ENCODE measurements at places on chromosomes 6 and 20.

DNA sequence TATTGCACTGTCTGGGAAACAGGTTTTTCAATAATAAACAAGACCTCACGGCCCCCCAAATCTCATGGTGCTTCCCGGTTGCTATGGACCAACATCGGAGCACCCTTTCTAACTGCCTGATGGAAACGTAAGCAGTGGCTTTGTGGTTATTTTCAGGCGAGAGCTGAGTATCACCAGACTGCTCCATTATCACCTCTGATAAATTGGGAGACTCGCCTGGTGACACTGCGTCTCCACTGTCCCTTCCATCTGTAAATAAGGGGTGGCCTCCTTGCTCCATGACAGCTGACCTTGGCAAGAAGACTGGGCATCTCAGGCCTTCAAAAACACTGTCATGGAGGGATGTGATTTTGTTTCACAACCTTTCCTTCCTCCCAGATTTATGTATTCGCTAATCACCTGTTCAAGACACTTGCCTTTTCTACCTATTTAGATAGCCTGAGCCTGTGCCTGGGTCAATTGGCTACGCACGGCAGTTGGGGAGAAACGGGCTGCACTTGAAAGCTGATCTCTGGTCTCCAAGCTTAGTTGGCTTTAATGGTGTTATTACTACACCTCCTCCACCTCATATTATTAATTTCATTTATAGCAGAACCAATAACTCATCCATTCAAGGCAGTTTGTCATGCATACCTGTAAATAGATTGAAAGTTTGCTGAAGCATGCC, 17.7 kb upstream of the CDH4 start:
- DNase-seq = no peak
- H3K27ac ChIP-seq = no peak overlapping the region
- no peak overlapping the region for H3K4me3 ChIP-seq
- H3K36me3 ChIP-seq = no peaks in the 10 kb centered on the region
- H3K4me1 ChIP-seq = no peaks in the 10 kb centered on the region
- H3K27me3 ChIP-seq = peaks cover 10% of the 10 kb centered on the region

DNA sequence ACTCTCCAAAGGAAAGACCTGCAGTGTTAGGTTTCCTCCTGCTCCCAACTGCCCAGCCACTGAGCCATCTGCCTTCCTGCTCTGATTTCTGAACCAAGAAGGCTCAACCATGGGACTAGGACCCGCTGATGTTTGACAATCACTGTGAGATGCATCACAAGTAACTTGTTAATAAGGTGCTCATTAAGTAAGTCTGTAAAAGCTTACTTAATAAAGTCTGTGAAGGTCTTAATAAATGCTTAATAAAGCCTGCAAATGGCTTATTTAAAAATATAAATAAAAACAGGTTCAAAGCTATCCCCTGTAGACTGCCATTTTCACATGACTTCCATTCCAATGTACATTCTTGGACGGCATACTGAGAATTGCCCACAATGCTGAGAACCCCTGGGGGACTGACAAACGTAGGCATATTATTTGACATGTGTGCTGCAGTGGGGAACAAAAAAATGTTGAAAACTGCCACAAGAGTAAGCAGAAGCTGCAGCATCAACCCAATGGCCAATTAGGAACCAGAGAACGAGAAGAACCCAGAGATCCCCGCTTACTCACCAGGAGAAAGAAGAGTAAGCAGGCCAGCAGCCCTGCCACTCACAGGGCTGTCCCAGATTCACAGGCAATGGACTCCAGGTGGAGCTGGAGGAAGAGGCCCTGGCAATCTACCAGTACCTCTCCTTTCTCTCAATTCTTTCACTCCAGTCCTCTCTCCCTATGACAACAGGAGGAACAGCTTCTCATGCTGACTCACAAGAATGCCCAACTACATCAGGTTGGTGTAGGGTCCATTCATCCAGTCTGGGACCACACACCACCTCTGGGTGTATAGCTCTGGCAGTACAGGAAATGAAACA, 19.5 kb downstream of the KIF13A start:
- H3K4me1 ChIP-seq = no peaks in the 10 kb centered on the region
- peaks cover 3% of the 10 kb centered on the region for H3K36me3 ChIP-seq
- no peak overlapping the region for H3K27ac ChIP-seq
- no peak overlapping the region for H3K4me3 ChIP-seq

DNA sequence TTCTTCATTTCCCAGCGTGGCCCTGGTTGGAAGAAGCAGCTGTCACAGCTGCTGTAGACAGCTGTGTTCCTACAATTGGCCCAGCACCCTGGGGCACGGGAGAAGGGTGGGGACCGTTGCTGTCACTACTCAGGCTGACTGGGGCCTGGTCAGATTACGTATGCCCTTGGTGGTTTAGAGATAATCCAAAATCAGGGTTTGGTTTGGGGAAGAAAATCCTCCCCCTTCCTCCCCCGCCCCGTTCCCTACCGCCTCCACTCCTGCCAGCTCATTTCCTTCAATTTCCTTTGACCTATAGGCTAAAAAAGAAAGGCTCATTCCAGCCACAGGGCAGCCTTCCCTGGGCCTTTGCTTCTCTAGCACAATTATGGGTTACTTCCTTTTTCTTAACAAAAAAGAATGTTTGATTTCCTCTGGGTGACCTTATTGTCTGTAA, 292.7 kb downstream of the ESR1 start:
- H3K4me1 ChIP-seq = no peaks in the 10 kb centered on the region
- no peak overlapping the region for H3K4me3 ChIP-seq
- no peaks in the 10 kb centered on the region for H3K27me3 ChIP-seq
- no peak for DNase-seq

DNA sequence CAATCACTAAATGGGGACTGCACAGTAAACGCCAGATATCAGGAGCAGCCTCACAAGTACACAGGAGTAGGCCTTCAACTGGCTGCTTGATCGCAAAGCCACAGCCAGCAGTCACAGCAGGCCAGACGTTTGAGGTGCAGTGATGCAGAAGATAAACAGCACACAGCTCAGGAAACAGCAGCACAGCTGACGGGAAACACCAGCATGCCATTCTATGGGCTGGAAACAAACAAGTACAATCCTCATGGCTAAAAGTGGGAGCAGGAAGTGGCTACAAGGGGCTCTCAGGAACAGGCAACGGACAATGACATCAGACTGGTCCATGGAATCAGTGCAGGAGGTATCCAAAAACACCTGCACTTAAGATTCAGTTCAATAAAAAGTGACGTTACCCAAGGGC, 111.0 kb downstream of the DTNBP1 start:
- H3K4me3 ChIP-seq = no peak overlapping the region
- H3K4me1 ChIP-seq = peaks cover 34% of the 10 kb centered on the region
- no peaks in the 10 kb centered on the region for H3K36me3 ChIP-seq
- no peaks in the 10 kb centered on the region for H3K27me3 ChIP-seq
- no peak overlapping the region for H3K27ac ChIP-seq

DNA sequence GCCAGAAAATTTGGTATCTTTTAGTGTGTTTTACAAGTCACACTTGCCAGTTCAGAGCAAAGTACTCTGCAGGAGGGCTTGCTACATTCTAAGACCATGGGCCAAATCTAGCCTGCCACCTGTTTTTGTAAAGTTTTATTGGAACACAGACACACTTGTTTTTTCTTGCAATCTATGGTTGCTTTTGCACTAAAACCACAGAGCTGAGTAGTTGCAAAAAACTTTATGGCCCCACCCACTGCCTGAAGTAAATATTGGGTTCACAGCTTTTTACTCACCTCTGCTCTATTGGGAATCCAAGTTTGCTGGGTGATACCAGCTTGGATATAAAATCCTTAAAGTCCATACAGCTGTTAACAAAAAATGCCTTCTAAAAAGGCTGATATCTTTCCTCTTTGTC, 109.0 kb downstream of the ZFP64 start:
- H3K27me3 ChIP-seq = no peaks in the 10 kb centered on the region
- peak overlapping the region; percentile 81 for H3K27ac ChIP-seq
- H3K4me3 ChIP-seq = peak overlapping the region; percentile 33
- DNase-seq = no peak

- H3K36me3 ChIP-seq = peaks cover 7% of the 10 kb centered on the region
- no peak overlapping the region for H3K27ac ChIP-seq
- peaks cover 32% of the 10 kb centered on the region for H3K4me1 ChIP-seq
- no peak overlapping the region for H3K4me3 ChIP-seq
These were observed 20.3 kb downstream of the HLA-F start for GRCh38 chr6:29743568-29743967.

- no peaks in the 10 kb centered on the region for H3K36me3 ChIP-seq
- H3K4me1 ChIP-seq = no peaks in the 10 kb centered on the region
- H3K4me3 ChIP-seq = no peak overlapping the region
- H3K27ac ChIP-seq = no peak overlapping the region
These were observed 536.0 kb downstream of the BCKDHB start for GRCh38 chr6:80642452-80642851.

DNA sequence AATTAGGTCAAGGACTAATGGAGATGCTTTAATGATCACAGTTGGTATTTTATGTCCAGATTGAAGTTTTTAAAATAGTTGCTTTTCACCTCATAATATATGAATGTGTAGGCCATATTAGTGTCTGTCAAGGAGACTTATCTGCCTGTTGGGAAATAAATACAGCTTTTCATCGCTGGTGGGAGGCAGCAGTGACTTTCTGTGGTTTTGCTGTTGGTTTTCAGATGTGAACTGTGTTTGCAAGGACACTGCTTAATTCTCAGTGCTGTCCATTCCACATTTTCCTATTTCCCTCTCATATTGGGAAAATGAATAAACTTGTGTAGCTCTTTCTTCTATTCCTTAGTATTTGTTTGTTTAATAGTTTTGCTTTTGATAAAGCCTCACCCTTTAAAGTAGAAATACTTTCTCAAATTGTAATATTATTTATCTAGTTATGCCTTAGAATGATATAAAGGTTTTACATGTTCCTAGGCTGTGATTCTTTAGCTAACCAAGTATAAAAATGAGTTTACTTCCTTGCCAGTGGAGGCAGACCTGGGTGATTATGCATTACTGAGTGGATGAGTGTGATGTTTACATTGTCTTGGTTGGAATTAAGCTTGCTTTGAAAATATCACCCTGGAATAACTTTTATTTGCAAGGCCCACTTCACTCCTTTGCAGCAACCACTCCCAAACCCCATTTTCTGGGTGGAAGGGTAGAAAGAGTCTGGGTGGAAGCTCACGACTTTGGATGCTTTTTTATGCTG, 3.3 kb downstream of the PLCB4 start:
- no peak overlapping the region for H3K27ac ChIP-seq
- H3K36me3 ChIP-seq = no peaks in the 10 kb centered on the region
- no peak overlapping the region for H3K4me3 ChIP-seq
- peaks cover 9% of the 10 kb centered on the region for H3K27me3 ChIP-seq
- peaks cover 1% of the 10 kb centered on the region for H3K4me1 ChIP-seq
- DNase-seq = no peak

- H3K27ac ChIP-seq = no peak overlapping the region
- peaks cover 3% of the 10 kb centered on the region for H3K36me3 ChIP-seq
- peaks cover 70% of the 10 kb centered on the region for H3K27me3 ChIP-seq
- H3K4me1 ChIP-seq = peaks cover 5% of the 10 kb centered on the region
These were observed 13.1 kb upstream of the MLN start for GRCh38 chr6:33816911-33817310.

DNA sequence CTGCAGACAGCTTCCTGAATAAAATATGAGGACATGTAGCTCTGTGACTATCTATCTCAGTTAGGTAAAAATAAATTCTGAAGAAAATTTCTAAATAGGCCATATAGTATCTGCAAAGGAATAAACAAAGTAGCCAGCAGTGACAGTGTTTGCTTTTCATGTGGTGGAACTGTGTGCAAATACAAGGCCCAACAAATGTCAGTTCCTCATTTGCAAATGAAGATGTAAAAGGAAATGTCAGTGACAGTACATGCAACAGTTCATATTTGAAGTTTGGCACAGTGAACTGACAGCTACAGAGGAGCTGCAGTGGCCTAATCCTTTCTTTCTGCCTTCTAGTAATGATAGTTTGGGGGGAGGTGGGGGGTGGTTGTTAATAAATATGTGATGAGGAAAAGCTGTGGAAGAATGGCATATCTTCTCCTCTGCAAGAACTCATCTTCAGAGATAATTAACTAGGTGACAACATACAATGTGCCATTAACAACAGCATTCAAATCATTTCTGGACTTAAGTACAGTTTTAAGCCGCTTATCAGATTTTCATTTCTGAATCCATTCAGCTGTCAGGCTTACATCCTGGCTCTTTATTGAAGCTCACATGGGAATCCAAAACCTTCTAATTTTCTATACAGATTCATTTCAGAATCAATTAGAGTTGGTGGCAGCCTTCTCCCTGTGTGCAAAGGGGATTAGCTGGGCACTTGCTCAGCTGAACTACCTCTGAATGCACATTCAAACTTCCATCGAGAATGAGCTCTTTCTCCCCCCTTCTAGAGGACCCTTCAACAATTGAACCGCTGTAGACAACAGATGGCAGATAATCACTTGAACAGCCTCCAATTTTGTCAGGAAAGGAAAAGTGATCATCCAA, 1059.0 kb upstream of the EPHA7 start:
- H3K36me3 ChIP-seq = no peaks in the 10 kb centered on the region
- DNase-seq = no peak
- no peaks in the 10 kb centered on the region for H3K4me1 ChIP-seq
- no peak overlapping the region for H3K4me3 ChIP-seq

DNA sequence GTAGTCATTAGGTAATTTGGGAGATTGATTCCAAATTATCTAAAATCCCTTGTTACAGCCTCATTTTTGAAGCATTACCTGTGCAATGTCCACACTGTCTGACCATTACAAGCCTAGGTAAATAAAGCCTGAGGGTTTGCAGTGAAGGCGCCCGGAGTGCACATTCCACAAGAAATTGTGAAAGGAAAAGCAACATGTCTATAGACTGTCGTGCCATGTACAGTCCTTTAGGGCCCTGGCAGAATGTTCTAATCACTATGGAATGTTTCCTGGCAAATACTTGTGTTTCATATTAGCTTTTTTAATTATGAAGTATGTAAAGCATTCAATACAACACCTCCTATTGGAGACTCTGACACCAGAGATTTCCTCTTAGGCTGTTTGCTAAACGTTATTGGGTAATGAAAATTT, 28.9 kb downstream of the PREP start:
- H3K27me3 ChIP-seq = no peaks in the 10 kb centered on the region
- no peak overlapping the region for H3K4me3 ChIP-seq
- H3K36me3 ChIP-seq = peaks cover 25% of the 10 kb centered on the region
- H3K27ac ChIP-seq = no peak overlapping the region

DNA sequence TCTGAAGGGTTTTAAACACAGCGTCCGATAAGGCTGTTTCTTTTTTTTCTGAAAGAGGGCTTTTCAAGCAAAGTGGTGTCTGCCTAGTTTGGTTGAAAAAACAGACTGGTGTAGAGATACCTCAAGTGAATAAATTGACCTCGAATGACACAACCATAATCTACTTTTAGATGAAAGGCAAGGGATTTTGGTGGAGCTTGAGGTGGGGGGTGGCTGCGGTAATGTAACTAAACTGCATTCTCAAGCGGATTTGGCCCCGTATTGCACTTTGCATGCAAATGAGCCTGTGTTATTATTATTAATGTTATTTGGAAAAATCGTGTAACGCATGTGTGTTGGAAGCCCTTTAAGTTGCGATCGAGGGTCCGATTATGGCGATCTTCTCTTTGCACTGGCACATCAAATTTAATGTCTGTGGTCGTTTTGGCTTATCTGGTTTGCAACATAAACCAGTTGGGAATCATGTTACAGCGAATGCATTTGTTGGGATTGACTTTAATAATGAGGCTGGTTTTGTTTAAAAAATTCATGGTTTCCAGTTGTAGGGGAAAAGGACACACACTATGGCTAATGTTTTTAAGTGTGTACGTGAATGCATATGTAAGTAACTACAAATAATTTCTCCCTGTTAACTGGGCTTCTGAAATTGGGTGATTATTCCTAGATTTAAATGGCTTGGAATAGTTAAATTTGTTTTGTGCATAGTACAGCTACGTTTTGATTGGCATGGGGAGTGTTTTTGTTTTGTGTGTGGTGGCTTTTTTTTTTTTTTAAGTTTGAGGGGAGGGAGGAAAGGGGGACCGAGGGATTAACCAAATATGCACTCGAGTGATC, 1.0 kb downstream of the JARID2 start:
- H3K4me1 ChIP-seq = peaks cover 32% of the 10 kb centered on the region
- peak overlapping the region; percentile 96 for H3K4me3 ChIP-seq
- H3K36me3 ChIP-seq = peaks cover 48% of the 10 kb centered on the region
- H3K27me3 ChIP-seq = no peaks in the 10 kb centered on the region
- peak overlapping the region; percentile 90 for H3K27ac ChIP-seq
- DNase-seq = peak; percentile 22

Data from effector memory CD8-positive, alpha-beta T cell (primary cell).